ENCODE measurements at places on chromosomes 1 and 21.

DNA sequence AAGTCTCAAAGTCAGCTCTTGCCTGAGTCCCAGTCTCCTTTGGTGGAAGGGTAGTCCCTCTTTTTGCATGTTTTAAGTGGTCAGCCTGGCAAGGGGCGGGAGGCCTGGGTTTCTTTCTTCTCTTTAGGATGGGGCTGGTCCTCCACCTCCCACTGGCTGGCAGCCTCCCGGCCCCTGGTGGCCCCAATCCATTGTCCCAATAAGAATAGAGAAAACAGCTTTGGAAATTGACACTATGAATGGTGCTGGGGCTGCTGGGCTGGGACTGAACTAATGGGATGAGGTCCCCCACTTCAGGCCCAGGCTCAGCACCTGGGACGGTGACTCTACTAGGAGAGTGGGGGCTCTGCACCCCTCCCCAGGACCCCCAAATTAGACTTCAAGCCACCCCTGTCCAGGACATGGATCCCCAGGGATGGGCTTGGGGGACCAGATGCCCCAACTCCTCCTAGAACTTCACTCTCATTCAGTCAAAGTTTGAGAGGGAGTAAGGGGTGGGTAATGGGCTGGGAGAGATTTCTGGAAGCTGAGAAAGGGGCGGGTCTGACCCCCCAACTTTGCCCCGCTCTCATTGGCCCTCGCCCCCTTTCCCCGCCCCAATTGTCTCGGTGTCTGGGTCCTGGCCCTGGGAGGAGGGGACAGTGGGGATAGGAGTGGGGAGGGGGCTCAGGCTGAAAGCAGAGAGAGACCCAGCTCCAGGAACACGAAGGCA is 18.2 kb downstream of the SLC27A3 start:
- no peak for DNase-seq

DNA sequence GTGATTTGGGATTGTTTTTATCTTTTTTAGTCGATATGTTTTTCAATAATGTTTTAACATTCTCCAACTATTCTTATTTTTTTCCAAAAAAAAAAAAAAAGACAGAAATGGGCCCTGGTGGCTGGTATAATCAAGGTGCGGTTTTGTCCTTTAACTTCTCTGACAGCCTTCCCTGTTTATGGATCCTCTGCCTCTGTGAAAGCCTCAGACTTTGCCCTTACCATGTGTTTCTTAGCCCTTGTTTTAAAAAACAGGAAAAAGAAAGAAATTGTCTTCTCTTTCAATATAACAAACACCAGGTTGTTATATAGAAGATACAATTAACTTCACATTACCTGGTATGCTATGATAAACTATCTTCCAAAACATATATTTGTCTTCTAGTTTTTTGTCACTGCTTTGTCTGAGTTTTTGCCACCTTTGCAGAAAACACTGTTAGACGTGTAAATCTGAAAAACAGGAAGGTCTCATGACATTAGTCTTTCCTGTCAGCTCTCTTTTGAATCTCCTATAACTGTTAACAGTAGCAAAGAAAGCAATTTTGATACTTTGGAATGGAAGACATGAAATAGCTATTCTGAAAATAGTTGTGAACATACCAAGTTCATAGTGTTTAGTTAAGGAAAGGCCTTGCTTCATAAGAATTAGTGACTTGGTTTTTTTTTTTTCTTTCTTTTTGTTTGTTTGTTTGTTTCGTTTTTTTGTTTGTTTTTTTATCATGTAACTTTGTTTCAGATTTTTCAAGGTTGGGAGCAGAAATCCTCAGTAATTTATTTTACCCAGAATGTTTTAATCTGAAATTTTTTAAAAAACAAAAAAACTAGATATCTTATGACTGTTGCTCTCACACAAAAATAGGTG is 31.7 kb upstream of the CACYBP start:
- no peak for DNase-seq

DNA sequence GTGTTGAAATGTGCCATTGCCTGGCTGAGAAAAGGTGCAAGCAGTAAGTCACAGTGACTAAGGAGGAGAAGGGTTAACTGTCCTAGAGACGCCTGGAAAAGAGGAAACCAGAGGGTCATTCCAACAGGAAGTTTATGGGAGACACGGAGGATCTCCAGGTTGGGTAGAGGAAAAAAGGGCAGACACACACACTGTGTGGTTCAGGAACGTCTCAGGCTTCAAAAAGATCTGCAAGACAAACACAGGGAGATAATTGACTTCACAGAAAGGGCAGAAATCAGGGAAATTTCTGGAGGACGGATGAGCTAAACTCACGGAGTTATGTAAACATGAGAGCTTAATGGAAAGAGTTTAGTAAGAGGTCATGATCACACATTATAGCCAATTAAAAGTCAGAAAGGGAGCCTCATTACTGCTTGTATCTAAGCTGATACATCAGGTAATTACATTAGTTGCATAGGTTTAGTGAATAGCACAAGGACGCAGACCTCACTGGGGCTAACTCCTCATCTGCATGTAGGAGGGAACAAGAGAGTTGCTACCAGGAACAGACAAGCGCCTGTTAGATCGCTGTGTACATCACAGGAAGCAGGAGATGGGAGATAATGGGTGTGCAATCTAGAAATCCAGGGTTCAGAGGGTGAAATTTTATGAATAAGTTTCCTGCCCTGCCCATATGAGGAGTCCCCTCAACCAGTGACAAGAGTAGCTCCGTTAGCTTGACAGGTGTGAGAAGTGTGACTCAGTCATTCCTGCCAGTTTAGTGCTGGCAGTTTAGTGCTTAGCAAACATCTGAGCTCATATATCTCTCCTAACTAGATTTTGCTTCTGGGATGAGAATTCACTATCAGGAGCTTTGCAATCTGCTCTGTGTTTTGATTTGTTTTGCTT is 96.6 kb upstream of the TNR start:
- DNase-seq, result no peak

GRCh38 chr1:4088676-4089075 is 188.6 kb upstream of the C1orf174 start:
- no peak for DNase-seq

- DNase-seq, result no peak
Observed at GRCh38 chr1:151519667-151520066, 8.5 kb downstream of the CGN start.
